ENCODE measurements at places on chromosomes 11 and 22. TPM values are rescaled to one million over a fixed set of nuclear protein-coding genes. Genes with fewer than 3 reads are reported as not detected.

OR2AG1 gene
- not detected for polyA plus RNA-seq

SLC15A3 gene
- polyA plus RNA-seq, result 18.9 TPM

MS4A12 gene
- polyA plus RNA-seq, result not detected

RGL4 gene
- polyA plus RNA-seq, result 1.8 TPM

UBQLN3 gene
- not detected for polyA plus RNA-seq

APOL5 gene
- not detected for polyA plus RNA-seq

HPX gene
- polyA plus RNA-seq, result 2.4 TPM

GUCY1A2 gene
- 4.0 TPM for polyA plus RNA-seq

RAG2 gene
- polyA plus RNA-seq, result 1.1 TPM

ANO1 gene
- polyA plus RNA-seq, result 47.0 TPM

C11orf21 gene
- polyA plus RNA-seq, result 0.59 TPM

MOB2 gene
- 27.5 TPM for polyA plus RNA-seq

ACCS gene
- 30.2 TPM for polyA plus RNA-seq

OR5A1 gene
- not detected for polyA plus RNA-seq

MGAT3 gene
- 27.5 TPM for polyA plus RNA-seq

ASRGL1 gene
- 5.2 TPM for polyA plus RNA-seq

YPEL1 gene
- 20.9 TPM for polyA plus RNA-seq

GPHA2 gene
- 1.7 TPM for polyA plus RNA-seq

BIRC3 gene
- polyA plus RNA-seq, result 1.4 TPM

MUC5B gene
- 0.74 TPM for polyA plus RNA-seq

LGALS12 gene
- polyA plus RNA-seq, result 0.17 TPM

NECTIN1 gene
- 41.6 TPM for polyA plus RNA-seq

GAB4 gene
- not detected for polyA plus RNA-seq

MOV10L1 gene
- 0.53 TPM for polyA plus RNA-seq

OR51E2 gene
- 0.89 TPM for polyA plus RNA-seq

OOSP3 gene
- not detected for polyA plus RNA-seq

SCGB1A1 gene
- polyA plus RNA-seq, result not detected

Measured in left renal pelvis (tissue), 4 donors.